ENCODE measurements at places on chromosomes 7 and 10. TPM values are rescaled to one million over a fixed set of nuclear protein-coding genes. Genes with fewer than 3 reads are reported as not detected.

- DNase-seq, result no peak
These were observed 165.9 kb upstream of the NAMPT start for GRCh38 chr7:106450716-106451115.

GRCh38 chr7:92904244-92905131 is 68.1 kb upstream of the CDK6 start:
- DNase-seq, result no peak

DNA sequence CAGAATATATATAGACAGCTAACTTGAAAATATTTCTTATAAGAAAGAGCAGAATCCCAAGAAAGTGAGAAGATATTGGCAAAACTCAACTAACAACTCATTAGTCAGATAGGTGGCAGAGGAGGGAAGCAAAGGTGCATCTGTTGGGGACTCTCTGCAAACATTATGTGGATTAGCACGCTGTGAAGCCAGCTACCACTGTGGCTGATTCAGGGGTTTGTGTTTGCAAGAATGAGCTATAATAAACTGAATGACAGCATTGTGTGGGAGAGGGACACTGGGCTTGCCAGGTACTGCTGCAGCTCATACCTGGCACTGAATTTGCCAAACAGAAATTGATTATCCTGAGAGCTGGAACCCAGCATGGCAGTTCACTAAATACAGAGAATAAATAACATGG is 170.3 kb upstream of the MINDY3 start:
- no peak for DNase-seq

- peak; percentile 36 for DNase-seq
These were observed 7.0 kb downstream of the GPRIN2 start for GRCh38 chr10:46549171-46550075.

DNA sequence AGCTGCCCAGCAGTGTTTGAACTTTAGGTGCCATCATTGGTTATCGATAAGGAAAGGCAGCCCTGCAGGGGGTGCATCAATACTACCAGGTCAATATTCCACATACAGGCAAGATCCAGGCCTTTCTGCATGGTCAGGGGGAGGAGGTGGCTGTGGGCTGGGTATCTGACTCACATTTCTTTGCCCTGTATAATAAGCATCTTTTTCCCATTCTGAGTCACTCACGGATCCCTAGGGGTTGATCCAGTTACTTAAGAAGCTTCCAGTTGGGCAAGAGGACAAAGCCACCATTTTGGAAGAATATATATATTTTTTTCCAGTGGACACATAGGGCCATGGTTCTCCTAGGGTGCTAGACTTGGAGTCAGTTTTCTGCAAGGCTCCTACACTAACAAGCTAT is 114.2 kb upstream of the HABP2 start:
- no peak for DNase-seq

GRCh38 chr7:22630069-22630468 is 96.9 kb upstream of the IL6 start:
- DNase-seq, result no peak

GRCh38 chr10:124380256-124380995 is 38.3 kb downstream of the OAT start:
- no peak for DNase-seq

DNA sequence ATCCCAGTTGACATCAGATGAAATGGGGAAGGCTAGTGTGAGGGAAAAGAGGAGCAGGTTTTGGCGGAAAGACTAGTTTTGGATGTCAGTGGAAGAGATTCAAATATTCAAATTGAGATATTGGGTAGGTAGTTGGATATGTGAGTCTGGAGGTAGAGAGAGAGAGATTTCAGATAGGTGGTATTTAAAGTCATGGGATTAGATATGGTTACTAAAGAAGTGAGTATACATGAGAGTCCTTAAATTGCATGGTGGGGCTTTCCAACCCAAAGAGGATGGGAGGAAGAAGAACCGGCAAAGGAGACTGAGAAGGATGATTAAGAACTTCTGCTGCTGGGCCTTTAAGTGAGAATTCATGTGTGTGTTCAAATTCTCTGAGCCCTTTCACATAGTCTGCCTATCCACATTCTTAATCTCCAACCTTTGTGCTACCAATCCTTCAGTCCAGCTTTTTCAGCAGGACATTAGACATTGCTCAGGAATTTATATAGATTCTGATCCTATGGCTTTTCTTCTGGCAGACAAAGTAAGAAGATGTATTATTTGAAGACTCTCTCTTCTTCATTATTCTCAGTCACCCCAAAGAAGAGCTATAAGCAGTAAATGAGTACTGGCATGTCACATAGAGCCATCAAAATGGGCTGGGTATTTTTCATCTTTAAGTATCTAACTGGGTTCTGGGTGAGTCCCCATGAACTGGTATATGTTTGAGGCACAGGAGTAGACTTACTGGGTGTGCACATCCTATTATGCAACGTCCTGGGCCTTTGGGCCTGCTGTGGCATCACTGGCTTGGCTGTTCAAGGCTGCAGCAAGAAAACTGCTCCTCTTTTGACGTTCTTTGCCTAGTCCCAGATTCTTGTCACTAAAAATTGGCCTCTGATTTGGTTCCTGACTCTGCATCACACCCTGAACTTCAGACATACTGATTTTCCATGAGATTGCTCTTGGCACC is 33.6 kb downstream of the ST7 start:
- no peak for DNase-seq

- no peak for DNase-seq
These were observed 6.3 kb downstream of the ALDH18A1 start for GRCh38 chr10:95650232-95650631.

GRCh38 chr7:138407792-138408191 is 52.3 kb upstream of the TRIM24 start:
- no peak for DNase-seq

- DNase-seq, result no peak
These were observed 796 bp downstream of the FBXL15 start for GRCh38 chr10:102421507-102421756.

DNA sequence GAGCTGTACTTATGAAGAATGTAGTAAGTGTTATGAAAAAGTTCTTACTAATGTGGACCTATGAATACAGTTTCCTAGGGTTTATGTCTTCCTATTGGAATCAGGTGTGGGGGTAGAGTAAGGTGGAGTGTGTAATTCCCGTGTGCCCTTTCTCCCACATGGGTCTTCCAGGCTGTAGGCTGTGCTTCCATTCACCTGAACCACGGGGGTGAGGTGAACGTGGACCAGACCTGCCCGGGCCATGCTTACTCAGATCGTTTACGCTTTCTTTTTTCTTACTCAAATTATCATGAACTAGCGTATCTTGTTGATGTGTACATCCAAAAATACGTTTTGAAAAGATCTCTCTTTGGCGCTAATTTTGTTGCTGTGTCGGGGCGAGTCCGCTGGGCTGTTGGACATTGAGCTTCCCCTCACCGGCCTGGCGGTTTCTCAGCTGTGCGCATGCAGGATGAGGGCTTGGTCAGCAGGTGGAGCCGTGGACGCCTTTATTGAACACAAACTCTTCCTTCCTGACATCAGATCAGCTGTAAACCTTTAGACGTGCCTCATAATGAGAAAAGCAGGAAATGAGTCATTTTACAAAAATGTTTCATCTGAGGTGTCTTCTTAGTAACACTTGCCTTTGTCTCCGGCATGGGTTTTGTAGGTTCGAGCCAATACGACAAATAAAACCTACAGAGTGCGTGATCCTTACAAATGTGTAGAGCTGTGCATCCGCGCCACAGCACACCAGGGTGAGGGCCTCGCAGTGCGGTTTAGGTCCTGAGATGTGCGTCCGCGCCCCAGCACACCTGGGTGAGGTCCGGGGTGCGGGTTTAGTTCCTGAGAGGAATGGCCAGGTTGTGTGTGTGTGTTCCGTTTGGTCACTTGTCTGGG is 53.8 kb downstream of the WDR37 start:
- DNase-seq, result peak; percentile 33

- DNase-seq, result no peak
These were observed 6.8 kb upstream of the NCOA4 start for GRCh38 chr10:46037107-46037825.

The LOXL4 gene
- 3.0 TPM for total RNA-seq

The ADAM12 gene
- 11.2 TPM for total RNA-seq

The ZNF804B gene
- not detected for total RNA-seq

Measured in heart left ventricle (tissue), 16 donors.